Right lobe of liver (tissue), 6 donors: ENCODE measurements at places on chromosomes 3 and 15. TPM values are rescaled to one million over a fixed set of nuclear protein-coding genes. Genes with fewer than 3 reads are reported as not detected.

DNA sequence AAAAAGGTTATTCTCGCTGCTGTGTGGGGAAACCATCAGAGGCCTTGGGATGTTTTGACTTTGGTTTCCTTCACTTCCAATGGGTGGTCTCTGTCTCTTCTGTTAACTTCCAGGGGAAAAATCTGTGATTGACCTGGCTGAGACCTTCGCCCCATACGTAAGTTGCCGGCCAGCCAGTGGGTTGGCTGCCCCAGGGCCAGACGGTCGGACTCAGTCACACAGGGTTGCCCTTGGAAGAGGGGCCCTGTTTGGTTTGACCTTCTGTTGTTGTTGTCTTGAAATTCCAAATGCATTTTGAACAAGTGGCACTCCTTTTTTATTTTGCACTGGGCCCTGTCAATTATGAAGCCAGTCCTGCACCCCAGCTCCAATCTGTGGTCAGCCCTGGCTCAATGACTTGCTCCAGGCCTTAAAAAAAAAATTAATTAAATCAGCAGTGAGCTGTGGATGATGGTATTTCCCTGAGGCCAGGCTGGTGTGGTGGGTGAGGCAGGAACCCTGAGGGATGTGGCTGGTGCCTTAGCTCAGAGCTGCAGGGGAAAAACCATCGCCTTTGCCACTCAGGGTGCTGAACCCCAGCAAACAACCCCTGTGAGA, 4.5 kb downstream of the FAM107A start:
- no peak for DNase-seq

- no peak for DNase-seq
Measured at GRCh38 chr15:80804970-80805495, 25.9 kb downstream of the CEMIP start.

GRCh38 chr15:99963096-99963825, 230.0 kb upstream of the LYSMD4 start:
- no peak for DNase-seq

DNA sequence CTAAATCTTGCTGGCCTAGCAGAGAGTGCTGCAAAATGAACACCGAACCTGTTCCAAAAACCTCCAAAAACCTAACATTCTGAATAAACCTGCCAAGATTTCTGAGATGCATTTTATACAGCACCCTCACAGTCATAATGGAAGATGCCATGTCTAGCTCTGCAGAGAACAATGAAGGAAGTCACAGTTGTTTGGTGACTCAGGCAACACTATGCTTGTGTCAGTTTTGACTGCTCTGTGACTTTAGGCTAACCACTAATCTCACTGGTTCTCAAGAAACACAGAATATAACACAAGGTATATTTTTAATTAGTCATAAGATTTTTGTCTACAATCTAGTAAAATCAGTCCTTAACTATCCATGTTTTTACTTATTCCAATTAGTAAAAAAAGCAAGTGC, 606.6 kb downstream of the TBL1XR1 start:
- DNase-seq: no peak

Gene GOLGA8G
- 0.06 TPM for total RNA-seq

Gene ST3GAL6
- total RNA-seq: 39.6 TPM

GRCh38 chr3:139532976-139533375, 6.6 kb downstream of the RBP1 start:
- DNase-seq: no peak

Gene ESYT3
- 0.62 TPM for total RNA-seq

DNA sequence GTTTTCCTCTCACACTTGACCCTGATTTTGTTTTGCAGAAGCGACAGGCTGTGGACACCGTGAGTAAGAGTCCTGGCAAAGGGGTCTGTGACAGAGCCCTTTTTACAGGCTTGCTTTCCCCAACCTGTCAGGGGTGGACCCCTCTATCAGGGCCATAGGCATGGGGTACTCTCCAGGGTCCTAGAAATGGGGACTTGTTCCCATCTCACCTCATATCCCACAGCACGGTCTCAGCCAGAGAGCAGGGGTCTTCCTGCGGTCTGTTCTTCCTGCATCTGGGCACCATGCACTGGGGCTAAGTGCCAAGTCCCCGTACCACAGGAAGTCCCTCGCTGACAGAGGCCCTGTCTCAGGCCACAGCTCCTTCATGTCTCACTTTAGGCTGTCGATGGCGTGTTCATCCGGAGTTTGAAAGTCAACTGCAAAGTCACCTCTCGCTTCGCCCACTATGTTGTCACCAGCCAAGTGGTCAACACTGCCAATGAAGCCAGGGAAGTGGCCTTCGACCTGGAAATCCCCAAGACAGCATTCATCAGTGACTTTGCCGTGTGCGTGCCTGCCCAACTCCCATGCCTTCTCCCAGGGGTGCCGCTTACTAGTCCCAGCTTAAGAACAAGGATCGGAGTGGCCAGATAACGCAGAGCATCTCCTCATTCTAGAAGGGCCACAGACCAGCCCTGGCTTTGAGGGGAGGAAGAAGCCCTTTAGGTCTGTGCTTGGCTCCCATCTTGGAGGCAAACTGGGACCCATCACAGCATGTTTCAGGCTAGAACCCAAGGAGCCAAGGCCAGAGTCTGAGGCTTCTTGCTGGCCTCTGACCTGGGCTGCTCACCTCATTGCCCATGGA, 783 bp downstream of the ITIH1 start:
- peak; percentile 85 for DNase-seq

DNA sequence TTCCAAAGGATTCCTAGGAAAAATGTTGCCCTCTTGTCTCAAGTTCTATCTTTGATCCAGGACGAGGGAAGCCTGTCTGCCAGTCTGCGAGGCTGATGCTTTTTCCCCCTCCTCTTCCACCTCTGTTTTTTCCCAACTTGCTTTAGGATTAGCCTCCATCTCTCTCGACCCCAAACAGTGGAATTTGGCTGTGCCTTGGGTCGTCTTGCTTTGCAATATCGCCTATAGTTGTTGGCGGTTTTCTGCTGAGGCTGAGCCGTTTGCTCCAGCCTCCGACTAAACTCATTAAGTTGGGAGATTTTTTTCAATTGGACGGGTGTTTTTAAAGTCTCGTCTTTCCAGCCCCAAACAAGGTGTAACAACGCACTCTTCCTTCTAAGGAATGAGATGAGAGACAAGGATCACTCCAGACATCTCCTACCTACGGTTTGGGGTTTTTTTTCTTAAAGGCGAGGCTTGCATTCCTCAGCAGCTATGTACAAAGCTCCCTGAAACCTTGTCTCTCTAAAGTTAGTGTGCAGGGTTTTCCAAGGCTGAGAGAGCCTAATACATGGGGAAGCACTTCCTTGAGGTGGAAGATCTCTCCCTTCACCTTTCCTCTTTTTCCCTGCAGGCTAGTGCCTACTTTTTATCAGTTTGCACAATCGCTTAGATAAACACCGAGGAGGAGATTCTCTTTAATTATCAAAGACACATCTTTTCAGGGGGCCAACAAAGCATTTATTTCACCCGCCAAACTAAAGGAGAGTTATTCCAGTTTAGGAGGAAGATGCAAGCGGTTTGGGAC, 4.8 kb upstream of the NR2F2 start:
- no peak for DNase-seq

DNA sequence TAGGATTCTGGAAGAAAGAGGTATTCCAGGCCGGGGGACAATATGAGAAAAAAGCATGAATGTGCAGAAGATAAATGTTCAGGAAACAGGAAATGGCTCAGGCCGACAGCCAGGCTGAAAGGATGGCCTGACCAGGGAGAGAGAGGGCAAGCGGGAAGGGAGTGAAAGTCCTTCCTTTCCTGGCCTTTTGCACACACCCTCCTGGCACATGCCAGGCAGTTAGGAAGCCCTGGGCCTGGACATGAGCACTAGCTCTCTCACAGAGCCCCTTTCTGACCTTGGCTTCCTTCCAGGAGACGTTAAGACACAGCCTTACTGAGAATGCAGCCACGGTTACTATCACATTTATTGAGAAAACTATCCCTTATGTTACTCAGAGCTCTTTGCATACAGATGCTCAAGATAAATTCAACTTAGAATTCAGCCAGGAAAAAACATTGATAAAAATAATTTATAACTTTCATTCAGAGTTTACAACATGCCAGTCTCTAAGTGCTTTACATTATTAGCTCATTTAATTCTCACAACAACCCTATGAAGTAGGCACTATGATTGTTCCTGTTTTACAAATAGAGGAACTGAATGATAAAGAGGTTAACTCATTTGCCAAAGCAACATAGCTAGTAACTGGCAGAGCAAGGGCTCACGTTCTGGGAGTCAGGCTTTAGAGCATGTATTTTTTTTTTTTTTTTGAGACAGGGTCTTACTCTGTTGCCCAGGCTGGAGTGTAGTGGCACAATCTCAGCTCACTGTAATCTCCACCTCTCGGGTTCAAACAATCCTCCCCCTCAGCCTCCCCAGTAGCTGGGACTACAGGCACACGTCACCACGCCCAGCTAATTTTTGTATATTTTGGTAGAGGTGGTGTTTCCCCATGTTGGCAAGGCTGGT, 39.4 kb upstream of the SMAD3 start:
- peak; percentile 77 for DNase-seq

DNA sequence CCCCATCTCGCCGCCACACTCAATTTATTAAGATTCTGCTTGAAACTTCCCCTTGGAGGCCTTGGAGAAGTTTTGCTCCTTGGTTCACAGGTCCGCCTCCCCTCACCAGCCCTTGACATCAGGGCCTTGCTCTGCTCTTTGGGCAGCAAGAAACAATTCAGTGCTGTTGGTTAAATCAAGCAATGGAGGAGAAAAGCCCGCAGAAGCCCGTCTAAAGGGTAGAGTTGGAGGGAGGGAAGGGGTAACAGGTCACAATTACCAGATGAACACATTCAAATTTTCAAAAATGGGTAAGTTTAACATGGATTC, 429 bp downstream of the PARP9 start:
- DNase-seq: no peak
